ENCODE measurements at places on chromosomes 2 and 18.

GRCh38 chr18:13137670-13138419 lies 80.7 kb upstream of the LDLRAD4 start:
- no peak for DNase-seq

- no peak for DNase-seq
These were observed 5.1 kb upstream of the SMAD7 start for GRCh38 chr18:48955830-48956261.

GRCh38 chr2:206610451-206610850 lies 31.8 kb upstream of the FAM237A start:
- no peak for DNase-seq

- no peak for DNase-seq
These were observed 138.5 kb upstream of the DLX2 start for GRCh38 chr2:172241222-172241621.

DNA sequence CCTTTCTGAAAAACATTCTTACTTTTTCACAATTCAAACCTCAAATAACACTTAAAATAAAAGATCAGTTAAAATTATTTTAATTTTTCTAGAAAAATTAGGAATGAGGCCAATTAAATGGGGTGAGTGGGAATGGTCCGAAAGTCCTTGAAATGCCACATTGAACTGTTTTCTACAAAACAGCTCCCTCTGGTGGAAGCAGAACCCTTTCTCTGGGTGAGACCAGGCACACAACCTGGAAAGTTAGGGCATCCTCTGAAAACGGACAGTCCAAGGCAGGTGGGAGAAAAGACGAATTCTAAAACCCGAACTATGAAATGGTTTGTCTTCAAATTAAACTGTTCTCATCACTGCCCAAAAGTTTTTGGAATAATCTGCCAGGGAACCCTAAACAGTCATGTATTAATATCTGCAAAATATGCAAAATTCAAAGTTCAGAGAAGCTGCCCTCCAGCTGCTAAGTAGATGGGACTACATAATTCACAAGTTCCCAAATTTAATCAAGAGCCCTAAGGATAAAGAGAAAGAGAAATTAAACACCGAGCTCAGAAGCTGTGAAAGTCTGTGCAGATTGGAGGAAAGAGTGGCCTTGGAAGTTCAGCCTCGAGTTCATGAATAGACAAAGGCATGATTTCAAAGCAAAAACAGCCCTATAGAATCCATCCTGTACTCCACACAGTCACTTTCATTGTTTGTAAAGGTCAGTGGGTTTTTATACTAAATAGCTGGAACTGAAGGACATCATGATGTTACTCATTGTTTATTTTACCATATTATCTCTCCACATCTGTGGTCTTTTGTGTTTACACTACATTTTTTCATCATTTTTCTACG lies 108.3 kb downstream of the PIEZO2 start:
- DNase-seq: no peak

DNA sequence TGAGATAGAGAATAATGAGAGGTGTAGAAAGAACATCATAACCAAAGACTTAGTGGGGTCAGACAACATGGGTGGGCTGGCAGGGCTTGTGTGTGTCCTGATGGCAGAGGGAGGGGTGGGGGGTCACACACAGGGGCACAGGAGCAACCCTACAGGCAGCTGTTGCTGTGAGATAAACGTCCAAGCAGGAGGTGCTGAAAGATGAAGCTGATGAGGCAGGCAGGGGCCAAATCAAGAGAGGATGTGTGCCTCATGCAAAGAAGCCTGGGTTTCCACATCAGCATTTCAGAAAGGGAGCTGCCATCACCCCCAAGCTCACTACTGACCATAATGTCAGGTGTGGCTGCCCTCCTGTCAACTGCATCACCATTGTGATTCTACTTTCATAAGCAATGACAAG lies 16.0 kb upstream of the SKA1 start:
- no peak for DNase-seq

DNA sequence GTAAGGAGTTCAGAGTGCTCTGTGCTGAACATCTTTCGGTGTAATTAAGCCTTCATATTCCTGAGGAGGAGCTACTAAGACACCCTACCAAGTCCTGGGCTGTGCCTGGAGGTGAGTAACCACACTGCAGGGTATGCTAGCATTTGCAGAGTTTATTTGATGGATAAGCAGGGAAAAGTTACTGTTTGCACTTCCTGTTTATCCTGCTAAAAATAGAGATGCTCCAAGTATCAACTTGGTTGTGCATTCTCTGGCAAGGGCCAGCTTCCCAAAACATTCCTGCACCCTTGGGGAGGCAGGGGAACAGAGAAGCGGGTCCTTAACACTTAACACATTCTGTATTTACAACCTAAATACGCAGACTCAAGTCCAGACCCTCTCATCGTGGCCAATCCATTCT lies 49.8 kb downstream of the PARD6G start:
- DNase-seq: no peak

DNA sequence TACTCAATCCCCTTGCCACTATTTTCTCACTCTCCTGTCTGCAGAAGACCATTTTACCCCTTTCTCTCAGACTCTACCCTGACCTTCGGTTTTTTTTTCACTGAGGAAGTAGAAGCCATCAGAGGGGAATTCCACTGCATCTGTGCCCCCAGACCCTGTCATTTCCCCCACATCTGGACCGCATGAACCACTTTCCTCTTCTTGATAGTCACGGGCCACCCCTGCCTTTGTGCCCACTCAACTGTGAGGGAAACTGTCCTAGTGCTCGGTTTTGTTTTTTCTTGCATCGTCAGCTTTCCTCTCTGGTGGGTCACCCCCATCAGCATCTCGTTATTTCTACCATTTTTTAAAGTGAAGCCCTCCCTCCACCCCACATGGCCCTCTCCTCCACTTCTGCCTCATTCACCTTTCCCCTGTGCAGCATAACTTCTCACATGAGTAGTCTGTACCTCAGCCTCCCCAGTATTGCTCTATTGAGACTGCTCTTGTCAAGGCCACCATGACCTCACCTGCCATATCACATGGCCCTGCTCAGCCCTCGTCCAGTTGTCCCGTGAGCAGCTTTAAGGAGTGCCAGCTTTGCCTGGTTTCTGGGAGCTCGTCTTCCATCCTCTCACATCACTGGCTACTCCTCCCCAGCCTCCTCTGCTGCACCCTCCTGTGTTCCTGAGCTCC lies 32.4 kb downstream of the TMEM87B start:
- no peak for DNase-seq

DNA sequence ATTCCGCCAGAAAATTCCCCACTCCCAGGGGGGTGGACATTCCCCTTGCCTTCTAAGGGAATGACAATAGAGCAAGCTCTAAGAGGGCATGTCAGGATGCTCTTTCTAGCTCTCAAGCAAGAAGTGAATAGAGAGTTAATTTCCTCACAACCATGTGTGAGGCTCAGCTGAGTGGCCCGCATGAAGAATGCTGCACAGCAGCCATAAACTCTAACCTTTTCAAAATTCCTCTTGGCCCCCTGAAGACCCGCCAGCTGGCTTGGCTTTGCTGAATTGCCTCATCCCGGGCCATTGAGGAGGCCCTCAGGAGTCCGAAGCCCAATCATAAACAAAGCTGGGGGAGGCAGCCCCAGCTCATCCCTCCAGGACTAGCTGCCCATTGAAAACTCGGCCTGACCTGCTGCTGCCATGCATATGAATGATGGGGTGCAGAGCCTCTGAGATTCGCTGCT lies 38.2 kb downstream of the NRP2 start:
- no peak for DNase-seq

DNA sequence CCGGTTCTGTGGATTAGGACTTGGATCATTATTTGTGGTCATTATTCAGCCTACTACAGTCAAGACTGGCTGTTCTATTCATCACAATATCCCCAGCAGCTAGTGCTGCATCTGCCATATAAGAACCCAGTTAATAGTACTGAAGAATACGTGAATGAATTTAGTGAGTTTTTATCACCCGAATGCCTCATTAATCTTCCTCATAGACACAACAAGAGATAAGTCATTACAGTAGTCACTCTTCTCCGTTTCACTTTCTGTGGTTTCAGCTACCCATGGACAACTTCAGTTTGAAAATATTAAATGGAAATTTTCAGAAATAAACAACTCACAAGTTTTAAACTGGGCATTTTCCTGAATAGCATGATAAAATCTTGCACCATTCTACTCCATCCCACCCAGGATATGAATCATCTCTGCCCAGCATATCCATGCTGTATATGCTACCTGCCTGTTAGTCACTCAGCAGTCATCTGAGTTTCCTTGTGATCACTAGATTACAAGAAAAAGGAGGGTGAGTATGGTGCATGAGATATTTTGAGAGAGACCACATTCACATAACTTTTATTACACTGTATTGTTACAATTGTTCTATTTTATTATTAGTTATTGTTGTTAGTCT lies 363.7 kb upstream of the CHAC2 start:
- DNase-seq: no peak

DNA sequence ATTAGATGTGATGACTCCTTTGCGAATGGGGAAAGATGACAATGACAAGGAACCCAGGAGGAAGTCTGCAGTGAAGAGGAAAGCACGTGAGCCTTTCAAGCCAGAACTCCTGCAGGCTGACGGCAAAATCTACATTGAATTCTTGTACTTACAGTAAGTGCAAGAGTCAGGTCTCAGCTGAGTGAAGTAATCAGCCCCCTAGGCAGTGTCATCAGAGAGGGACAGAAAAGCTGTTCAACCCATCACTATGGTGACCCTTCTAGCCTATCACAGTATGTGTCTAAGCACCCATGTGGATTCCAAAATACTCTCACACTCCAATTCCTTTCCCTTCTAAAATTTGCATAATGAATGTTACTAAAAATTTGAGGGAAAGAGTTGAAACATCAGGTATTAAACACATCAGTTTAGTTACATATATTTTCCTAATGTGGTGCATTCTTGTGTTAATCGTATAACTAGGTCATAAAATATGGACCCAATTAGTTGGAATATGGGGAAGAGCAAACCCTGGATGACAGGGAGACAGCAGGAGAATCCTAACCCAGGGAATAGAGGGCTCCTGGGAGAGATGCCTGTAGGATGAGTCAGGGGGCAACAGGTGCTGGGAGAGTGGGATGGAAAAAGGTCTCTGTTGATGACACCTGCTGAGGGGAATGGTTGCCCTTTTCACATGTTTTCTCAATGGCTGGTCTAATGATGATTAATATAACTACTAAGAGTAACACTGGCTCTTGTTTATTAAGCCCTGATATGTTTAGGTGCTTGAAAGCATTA lies 39.5 kb downstream of the VWC2L start:
- DNase-seq: no peak

- DNase-seq: no peak
These were observed 20.1 kb upstream of the CD207 start for GRCh38 chr2:70855667-70856066.

DNA sequence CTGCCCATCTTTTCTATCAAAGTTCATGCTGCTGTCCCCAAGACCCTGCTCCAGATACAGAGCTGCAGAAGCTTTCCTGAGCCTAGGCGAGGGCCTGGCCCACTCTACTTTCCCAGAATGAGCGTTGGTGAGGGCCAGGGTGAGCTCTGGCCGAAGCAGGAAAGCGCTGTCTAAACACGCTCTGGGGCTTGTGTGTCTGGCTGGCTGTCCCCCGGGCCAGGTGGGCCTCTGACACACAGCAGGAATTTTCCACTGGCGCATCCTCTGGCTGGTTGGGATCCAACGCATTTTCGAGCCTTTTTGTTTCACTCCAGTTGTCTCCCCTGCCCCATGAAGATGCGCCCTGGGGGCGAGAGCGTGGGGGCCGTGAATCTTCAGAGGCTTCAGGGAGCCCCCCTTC lies 17.8 kb upstream of the KCNK3 start:
- DNase-seq: no peak

DNA sequence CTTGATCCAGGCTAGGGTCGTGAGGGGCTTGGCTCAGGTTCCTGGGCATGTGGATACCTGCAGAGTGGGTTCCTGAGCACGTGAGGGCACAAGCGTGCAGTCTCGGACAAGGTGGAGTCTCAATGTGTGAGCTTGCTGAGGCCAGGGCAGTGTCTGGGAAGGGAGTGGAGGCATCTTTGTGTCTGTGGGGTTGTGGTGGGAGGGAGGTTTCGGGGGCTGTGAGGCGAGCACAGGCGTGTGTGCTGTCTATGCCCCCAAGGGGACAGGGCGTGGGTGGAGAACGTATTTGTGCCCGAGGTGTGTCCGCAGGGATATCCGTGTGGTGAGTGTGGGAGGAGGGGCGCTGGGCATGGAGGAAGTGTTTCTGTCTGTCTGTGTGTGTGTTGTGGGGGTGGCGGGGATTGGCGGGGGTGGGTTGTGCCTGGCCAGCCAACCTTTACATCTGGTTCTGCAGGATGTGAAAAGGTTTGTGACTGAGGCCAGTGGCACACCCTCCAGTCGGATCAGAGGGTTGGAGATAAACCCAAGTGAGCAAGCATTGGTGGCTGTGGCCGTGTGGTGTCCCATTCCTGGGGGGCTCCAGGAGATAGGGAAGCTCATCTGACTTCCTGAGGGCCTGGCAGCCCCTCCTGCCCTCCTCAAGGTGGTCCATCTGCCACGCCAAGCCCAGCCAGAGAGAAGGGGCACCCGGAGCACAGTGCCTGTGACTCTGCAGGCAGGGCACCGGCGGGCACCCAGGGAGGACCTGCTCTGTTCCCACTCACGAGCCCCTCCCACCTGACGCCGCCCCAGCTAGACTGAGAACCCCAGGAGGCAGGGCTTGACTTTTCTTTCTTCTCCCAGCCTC lies 57.1 kb downstream of the ZFP36L2 start:
- DNase-seq: no peak

DNA sequence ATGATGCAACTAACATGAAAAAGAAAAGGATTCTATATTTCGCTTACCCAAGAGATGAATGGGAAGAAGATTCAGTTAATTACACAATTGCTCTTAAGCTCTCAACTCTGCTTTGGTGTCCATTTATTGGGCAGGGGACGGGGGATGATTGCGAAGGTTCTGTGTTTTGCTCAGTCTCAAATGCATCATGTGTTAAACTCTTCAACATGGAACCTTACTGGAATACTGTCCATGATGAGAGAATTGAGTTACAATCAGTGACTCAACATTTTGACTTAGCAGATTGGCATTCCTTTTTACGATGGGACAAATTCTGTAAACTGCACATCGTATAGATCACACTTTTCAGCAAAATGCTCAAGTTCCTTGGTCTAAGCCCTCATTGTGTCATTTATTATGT lies 135.6 kb downstream of the RBMS1 start:
- DNase-seq: no peak

- DNase-seq: no peak
These were observed 1461.7 kb upstream of the PIK3C3 start for GRCh38 chr18:40493316-40493715.

GRCh38 chr2:230821991-230822520 lies 42.7 kb upstream of the ITM2C start:
- DNase-seq: no peak

DNA sequence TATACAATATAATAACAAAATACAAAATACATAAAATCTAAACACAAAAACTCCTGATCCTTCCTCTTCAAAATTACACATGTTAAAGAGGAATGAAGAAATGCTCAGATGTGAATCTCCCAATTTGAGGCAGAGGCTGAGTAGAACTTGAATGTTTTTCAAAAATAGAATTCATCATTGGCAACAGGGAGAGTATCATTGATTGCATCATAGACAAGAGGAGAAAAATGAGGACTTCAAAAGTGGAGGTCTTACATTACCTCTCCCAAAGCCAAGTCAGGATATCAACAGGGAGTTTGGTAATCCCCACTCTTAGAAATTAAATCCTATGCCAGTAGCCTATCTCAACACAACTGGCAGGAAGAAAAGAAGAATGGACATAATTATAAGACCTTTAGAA lies 2023.9 kb upstream of the CELF4 start:
- no peak for DNase-seq

- DNase-seq: no peak
These were observed 4.7 kb downstream of the MYT1L start for GRCh38 chr2:2326068-2327040.

- no peak for DNase-seq
These were observed 112.3 kb downstream of the BCL2 start for GRCh38 chr18:63207143-63207790.

All from stimulated activated CD8-positive, alpha-beta memory T cell treated with anti-CD3 and anti-CD28 coated beads, Interleukin-4, amount 100 ng/mL, for 1 hour (primary cell).